ENCODE measurements at places on chromosomes 5 and 9. TPM values are rescaled to one million over a fixed set of nuclear protein-coding genes. Genes with fewer than 3 reads are reported as not detected.

- no peak for DNase-seq
These were observed 114.8 kb upstream of the PJA2 start for GRCh38 chr5:109524555-109524954.

GRCh38 chr9:92408747-92409478, 4.5 kb upstream of the OGN start:
- no peak for DNase-seq

GRCh38 chr9:93684161-93684765, 107.9 kb downstream of the PHF2 start:
- no peak for DNase-seq

DNA sequence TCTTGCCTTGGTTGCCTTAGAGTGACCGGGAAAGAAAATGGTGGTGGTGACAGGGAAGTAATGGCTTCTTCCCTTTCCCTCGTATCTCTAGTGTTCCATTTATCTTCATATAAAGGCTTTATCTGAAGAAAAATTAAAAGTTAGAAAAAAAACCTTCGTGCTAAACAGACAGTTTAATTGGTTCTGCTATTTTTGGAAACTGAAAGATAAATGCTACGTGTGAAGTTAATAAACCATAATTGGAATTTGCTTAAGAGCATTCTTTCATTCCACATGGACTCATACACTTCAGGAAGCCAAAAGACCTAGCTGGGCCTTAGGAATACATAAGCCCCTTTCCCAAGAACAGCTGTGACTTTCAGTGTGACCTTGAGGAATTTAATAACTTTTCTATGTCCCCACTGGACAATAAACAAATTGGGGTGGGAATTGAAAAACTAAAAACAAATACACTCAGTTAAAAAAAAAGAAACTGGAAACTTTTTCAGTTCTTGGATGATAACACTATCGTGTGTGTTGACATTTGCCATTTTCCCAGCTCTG, 818.8 kb upstream of the WWC1 start:
- DNase-seq: no peak

Gene MLANA
- not detected for total RNA-seq

Gene LHFPL2
- 61.8 TPM for total RNA-seq

Gene SLC28A3
- 10.5 TPM for total RNA-seq
